Stimulated activated CD8-positive, alpha-beta memory T cell treated with anti-CD3 and anti-CD28 coated beads, Interleukin-7, amount 100 ng/mL, for 4 hours (primary cell): ENCODE measurements at places on chromosomes 2 and 18.

GRCh38 chr2:207558079-207558491 lies 28.3 kb downstream of the CREB1 start:
- DNase-seq: no peak

- DNase-seq: no peak
Observed at GRCh38 chr2:228140934-228141528, 40.5 kb downstream of the SPHKAP start.

DNA sequence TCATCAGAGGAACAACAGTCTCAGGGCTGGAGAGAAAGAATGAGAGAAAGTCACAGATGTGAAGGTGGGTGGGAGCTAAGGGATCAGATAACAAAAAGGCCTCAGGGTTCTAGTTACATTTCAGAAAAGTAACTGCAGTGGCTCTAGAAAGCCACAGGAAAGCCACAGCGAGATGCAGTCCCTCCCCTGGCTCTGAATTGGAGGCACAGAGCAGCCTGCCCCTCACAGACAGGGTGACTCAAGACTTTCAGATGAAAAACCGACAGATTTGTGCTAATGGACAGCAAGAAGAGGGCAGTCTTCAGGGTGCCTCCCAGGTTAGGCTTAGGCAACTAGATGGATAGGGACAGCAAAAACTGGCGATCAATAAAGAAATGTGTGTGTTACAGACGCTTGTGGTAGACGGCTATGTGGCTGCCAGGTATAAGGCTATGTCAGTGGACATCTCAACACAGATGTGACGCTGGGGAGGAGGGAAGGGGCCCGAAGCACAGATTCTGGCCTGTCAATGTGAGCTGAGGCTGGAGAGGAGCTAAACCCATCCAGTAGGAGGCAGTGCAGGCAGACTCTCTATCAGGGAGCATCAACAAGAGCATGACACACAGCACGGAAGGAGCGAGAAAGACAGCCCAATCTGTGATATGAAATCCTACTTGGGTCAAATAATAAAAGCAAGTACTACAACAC lies 26.2 kb downstream of the UNC50 start:
- no peak for DNase-seq

DNA sequence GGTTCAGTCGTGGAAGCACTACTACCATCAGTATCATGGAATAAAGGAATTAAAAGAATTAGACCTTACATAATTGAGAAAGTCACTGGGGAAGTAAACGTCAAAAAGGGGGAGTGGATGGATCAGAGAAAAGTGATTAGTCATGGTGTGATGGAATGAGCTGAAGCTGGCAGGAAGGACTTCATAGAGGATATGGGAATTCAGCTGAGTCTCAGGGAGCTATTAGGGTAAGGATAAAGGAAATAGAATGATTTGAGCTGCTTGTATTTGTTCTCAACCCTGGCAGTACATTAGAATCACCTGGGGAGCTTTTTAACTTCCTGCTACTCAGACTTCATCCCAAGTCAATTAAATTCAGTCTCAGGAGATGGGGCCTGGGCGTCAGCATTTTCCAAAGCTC lies 53.4 kb upstream of the SETBP1 start:
- no peak for DNase-seq

- no peak for DNase-seq
Observed at GRCh38 chr2:37802899-37803379, 122.1 kb upstream of the RMDN2 start.
